MCF 10A (cell line): ENCODE measurements at places on chromosomes 4 and X. TPM values are rescaled to one million over a fixed set of nuclear protein-coding genes. Genes with fewer than 3 reads are reported as not detected.

- H3K4me3 ChIP-seq = no peak overlapping the region
- H3K27me3 ChIP-seq = no peaks in the 10 kb centered on the region
- DNase-seq = peak; percentile 17
- H3K27ac ChIP-seq = no peak overlapping the region
- no peaks in the 10 kb centered on the region for H3K36me3 ChIP-seq
- peaks cover 28% of the 10 kb centered on the region for H3K4me1 ChIP-seq
Measured at GRCh38 chrX:128460835-128461234, 408.6 kb upstream of the ACTRT1 start.

DNA sequence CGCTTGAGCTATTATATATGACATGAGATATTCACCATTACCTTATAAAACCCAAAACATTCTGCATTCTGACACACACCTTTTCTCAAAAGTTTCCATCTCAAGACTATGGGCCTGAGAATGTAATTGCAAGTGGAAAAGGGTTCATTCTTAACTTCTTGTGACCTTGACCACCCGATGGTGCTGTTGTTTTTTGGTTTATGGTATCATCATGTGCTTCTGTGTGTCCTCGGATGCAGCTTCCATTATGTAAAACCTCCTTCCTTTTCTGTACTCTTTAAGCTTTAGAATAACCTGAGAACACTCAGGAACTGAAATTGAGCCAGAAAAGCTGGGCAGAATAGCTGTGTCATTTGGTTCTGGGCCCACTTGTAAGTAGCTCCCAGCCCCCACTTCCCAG lies 16.2 kb upstream of the PUDP start:
- no peaks in the 10 kb centered on the region for H3K36me3 ChIP-seq
- H3K27ac ChIP-seq = no peak overlapping the region
- no peak for DNase-seq

SERTM2 gene
- total RNA-seq = not detected in 2 replicates

RHOH gene
- total RNA-seq = not detected in 2 replicates

GRCh38 chrX:7074148-7074907 lies 73.2 kb upstream of the STS start:
- H3K36me3 ChIP-seq = peaks cover 37% of the 10 kb centered on the region
- H3K4me3 ChIP-seq = no peak overlapping the region
- peaks cover 3% of the 10 kb centered on the region for H3K4me1 ChIP-seq
- no peak for DNase-seq
- no peak overlapping the region for H3K27ac ChIP-seq
- H3K27me3 ChIP-seq = no peaks in the 10 kb centered on the region

GRCh38 chr4:4327652-4328121 lies 37.6 kb downstream of the ZBTB49 start:
- DNase-seq = peak; percentile 7
- no peak overlapping the region for H3K27ac ChIP-seq
- H3K36me3 ChIP-seq = no peaks in the 10 kb centered on the region
- no peaks in the 10 kb centered on the region for H3K27me3 ChIP-seq
- H3K4me1 ChIP-seq = no peaks in the 10 kb centered on the region
- no peak overlapping the region for H3K4me3 ChIP-seq

GRCh38 chr4:17491196-17491595 lies 20.7 kb downstream of the QDPR start:
- no peaks in the 10 kb centered on the region for H3K27me3 ChIP-seq
- no peak overlapping the region for H3K4me3 ChIP-seq
- H3K36me3 ChIP-seq = peaks cover 70% of the 10 kb centered on the region
- peaks cover 9% of the 10 kb centered on the region for H3K4me1 ChIP-seq

DNA sequence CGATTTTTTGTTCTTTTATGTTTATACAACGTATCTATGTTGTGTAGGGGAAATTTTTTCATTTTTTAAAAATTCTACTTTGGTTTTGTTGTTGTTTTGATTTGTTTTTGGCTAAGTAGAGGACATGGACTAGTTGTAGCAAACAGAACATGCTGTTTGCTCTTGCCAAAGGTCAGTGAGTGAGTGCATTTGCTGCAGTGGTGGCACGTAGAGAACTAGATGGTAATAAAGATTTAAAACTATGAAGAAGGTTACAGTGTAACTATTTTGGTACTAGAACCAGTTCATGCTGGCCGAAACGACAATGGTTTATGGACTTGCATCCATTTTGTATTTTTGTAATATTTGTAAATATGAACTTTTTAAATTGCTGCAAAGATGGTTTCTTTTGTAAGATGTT lies 1.9 kb upstream of the SCML1 start:
- no peaks in the 10 kb centered on the region for H3K36me3 ChIP-seq
- no peak overlapping the region for H3K4me3 ChIP-seq
- no peak overlapping the region for H3K27ac ChIP-seq
- H3K27me3 ChIP-seq = peaks cover 10% of the 10 kb centered on the region

MMAA gene
- 9.5 and 9.7 TPM in 2 replicates for total RNA-seq

GRCh38 chr4:55169352-55169961 lies 44.1 kb upstream of the KDR start:
- peaks cover 18% of the 10 kb centered on the region for H3K4me1 ChIP-seq
- H3K4me3 ChIP-seq = no peak overlapping the region
- no peaks in the 10 kb centered on the region for H3K36me3 ChIP-seq
- no peak overlapping the region for H3K27ac ChIP-seq
- DNase-seq = peak; percentile 47

SASH3 gene
- total RNA-seq = not detected in 2 replicates

RIBC1 gene
- total RNA-seq = 0.82 and 1.0 TPM in 2 replicates

- peaks cover 4% of the 10 kb centered on the region for H3K36me3 ChIP-seq
- no peak overlapping the region for H3K27ac ChIP-seq
- peaks cover 13% of the 10 kb centered on the region for H3K4me1 ChIP-seq
- peaks cover 10% of the 10 kb centered on the region for H3K27me3 ChIP-seq
- H3K4me3 ChIP-seq = no peak overlapping the region
Measured at GRCh38 chrX:23737413-23737812, 5.7 kb downstream of the ACOT9 start.

DNA sequence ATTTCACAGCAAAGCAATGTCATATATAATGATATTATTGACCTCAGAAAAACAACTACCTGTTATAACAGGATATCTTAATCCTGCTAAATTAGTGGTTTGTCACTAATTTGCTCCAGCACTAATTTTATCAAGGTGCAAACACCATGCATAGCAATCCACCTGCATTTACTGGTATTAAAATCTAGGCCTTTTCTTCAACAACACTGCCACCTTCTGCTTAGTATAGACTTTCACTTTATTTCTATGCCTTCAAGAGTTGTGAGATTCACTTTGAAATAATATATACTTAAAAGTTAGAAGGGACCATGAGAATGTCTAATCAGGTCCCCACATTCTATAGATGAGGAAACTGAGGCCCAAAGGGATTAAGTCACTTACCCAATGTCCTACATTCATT lies 82.1 kb upstream of the IQCM start:
- H3K27ac ChIP-seq = no peak overlapping the region
- no peaks in the 10 kb centered on the region for H3K36me3 ChIP-seq
- no peaks in the 10 kb centered on the region for H3K4me1 ChIP-seq
- no peaks in the 10 kb centered on the region for H3K27me3 ChIP-seq
- no peak overlapping the region for H3K4me3 ChIP-seq

DNA sequence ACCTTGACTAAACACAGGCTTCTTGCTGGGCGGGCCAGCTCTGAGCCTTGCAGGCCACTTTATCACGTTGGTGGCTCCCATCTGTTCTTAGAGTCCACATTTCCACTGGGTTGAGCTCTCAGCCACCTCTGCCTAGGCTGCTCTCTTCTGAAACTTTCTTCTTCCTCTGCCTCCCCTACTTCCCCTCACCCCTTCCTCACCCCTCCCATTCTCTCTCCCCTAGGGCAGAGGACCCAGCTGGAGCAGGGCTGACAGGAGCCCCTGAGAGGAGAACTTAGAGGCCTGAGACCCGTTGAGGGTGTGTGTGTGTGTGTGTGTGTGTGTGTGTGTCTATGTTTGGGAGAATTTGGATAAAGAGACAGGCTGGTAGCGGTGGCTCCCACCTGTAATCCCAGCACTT lies 19.9 kb upstream of the TMSB4X start:
- H3K27ac ChIP-seq = peak overlapping the region; percentile 98
- no peak for DNase-seq
- H3K4me1 ChIP-seq = peaks cover 25% of the 10 kb centered on the region
- no peak overlapping the region for H3K4me3 ChIP-seq

DNA sequence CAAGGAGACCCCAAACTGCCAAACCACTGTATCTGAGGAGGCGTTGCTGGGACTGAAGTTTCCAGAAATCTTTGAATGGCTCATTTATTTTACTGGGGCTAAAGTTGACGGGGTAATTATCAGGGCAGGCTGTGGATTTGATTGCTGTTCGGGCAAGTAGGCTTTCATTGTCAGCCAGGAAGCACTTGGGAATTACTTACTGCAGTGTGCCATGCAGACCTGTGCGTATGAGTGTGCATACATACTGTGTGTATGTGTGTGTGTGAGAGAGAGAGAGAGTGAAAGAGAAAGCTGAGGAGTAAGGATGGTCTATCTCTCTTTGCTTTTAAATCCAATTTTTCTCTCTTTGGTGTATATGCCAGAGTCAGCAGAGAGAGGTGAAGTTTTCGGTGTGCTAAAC lies 122.7 kb downstream of the NPNT start:
- H3K4me1 ChIP-seq = no peaks in the 10 kb centered on the region
- H3K27me3 ChIP-seq = no peaks in the 10 kb centered on the region
- no peaks in the 10 kb centered on the region for H3K36me3 ChIP-seq
- DNase-seq = no peak
- no peak overlapping the region for H3K4me3 ChIP-seq

GRCh38 chrX:46620505-46620904 lies 46.9 kb downstream of the CHST7 start:
- peaks cover 52% of the 10 kb centered on the region for H3K27me3 ChIP-seq
- H3K27ac ChIP-seq = no peak overlapping the region
- no peak for DNase-seq
- H3K4me1 ChIP-seq = no peaks in the 10 kb centered on the region

BST1 gene
- 0.93 and 1.1 TPM in 2 replicates for total RNA-seq

GRCh38 chr4:122775987-122776836 lies 43.7 kb downstream of the BBS12 start:
- no peak overlapping the region for H3K4me3 ChIP-seq
- no peaks in the 10 kb centered on the region for H3K36me3 ChIP-seq
- peaks cover 43% of the 10 kb centered on the region for H3K4me1 ChIP-seq

GRCh38 chr4:169256101-169256612 lies 14.6 kb downstream of the SH3RF1 start:
- no peak for DNase-seq
- H3K27ac ChIP-seq = no peak overlapping the region
- no peak overlapping the region for H3K4me3 ChIP-seq
- H3K4me1 ChIP-seq = peaks cover 39% of the 10 kb centered on the region
- H3K27me3 ChIP-seq = no peaks in the 10 kb centered on the region

RBM41 gene
- 20.2 and 24.7 TPM in 2 replicates for total RNA-seq

SSX4B gene
- not detected in 2 replicates for total RNA-seq

DNA sequence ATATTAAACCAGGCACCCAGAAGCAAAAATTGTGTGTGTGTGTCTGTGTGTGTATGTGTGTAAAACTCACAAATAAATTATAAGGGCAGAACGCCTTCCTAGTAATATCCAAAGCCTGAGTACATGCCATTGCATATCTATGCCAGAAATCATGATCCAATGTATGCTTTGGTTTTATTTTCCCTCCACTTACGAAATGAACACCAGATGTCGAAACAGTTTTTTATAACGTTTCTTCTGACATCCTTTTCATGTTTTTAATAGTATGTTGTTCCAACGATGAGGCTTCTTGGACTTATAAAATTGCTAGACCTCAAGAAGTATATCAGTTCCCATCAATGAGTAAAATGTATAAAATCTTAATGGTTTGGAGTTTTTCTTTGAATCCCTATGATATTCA lies 55.4 kb downstream of the KCNIP4 start:
- no peaks in the 10 kb centered on the region for H3K27me3 ChIP-seq
- H3K36me3 ChIP-seq = no peaks in the 10 kb centered on the region
- H3K27ac ChIP-seq = no peak overlapping the region
- H3K4me3 ChIP-seq = no peak overlapping the region
- H3K4me1 ChIP-seq = peaks cover 8% of the 10 kb centered on the region

GRCh38 chrX:38879631-38880220 lies 78.5 kb downstream of the MID1IP1 start:
- no peaks in the 10 kb centered on the region for H3K4me1 ChIP-seq
- no peaks in the 10 kb centered on the region for H3K36me3 ChIP-seq
- no peak overlapping the region for H3K27ac ChIP-seq
- H3K4me3 ChIP-seq = no peak overlapping the region
- peaks cover 41% of the 10 kb centered on the region for H3K27me3 ChIP-seq

TLR3 gene
- 6.5 and 8.2 TPM in 2 replicates for total RNA-seq

DCAF12L2 gene
- total RNA-seq = not detected in 2 replicates

PABPC1L2A gene
- not detected in 2 replicates for total RNA-seq

DNA sequence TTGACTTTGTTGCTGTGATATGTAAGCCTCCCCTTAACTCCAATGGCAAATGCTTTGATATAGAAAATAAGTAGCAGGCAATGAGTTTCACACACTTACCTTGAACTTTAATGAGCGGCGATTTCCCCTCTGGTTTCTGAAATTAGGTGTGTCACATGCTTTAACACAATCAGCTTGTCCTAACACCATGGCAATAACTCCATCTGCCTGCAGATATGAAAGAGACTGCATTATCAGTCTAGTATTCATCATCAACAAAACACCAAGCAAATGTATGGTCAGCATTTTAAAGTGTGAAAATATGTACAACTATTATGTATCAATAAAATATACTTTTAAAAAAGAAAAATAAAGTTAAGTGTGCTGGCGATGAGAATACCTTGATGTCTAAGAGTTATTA lies 128.8 kb upstream of the FAM9B start:
- DNase-seq = no peak
- peak overlapping the region; percentile 44 for H3K27ac ChIP-seq
- H3K4me1 ChIP-seq = peaks cover 10% of the 10 kb centered on the region
- no peak overlapping the region for H3K4me3 ChIP-seq

- DNase-seq = peak; percentile 39
- H3K27ac ChIP-seq = no peak overlapping the region
- H3K27me3 ChIP-seq = peaks cover 47% of the 10 kb centered on the region
- H3K4me1 ChIP-seq = no peaks in the 10 kb centered on the region
Measured at GRCh38 chrX:100654261-100654660, 10.3 kb downstream of the SRPX2 start.

TBL1X gene
- 15.0 and 21.7 TPM in 2 replicates for total RNA-seq

DNA sequence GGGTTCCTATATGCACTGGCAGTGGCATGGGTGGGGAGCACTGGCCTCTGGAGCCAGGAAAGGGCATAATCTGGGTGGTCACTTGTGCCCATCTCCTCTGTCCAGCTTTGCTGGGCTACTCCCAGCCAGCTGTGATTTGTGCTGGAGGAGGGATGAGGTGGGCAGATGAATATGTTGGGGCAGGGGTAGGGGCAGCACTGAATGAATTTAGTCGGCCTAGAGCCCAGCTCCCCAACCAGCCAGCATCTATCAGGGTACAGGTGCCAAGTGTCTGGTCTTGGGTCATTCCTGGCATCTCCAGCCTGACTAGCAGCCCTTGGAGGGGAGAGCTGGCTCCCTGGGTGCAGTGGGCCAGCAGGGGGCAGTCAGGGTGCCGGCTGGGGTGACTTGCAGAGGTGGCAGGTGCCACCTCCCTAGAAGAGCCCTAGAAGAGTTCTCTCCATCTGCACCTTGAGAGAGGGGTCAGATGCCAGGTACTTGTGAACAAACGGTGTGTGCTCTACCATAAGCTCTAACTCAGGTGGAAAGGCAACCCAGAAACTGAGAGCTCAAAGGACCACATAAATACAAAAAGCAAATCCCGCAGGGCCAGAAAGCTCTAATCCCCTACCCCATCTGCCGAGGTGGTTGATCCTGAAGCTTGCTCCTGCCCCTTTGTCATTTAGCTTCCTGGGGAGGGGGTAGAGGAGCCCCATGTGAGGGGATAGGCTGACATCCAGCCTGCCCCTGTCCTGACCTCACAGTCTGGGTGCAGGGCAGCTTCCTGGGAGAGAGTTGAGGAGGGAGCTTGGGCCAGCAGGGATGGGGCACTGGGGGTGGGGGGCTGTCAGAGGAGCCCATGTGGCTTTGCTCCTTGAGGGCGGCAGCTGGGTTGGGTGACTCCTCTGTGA lies 2.2 kb downstream of the SORCS2 start:
- DNase-seq = no peak
- peaks cover 14% of the 10 kb centered on the region for H3K4me1 ChIP-seq
- H3K27me3 ChIP-seq = peaks cover 28% of the 10 kb centered on the region
- H3K4me3 ChIP-seq = no peak overlapping the region
- H3K27ac ChIP-seq = no peak overlapping the region
